ENCODE measurements at places on chromosomes 6 and 20. TPM values are rescaled to one million over a fixed set of nuclear protein-coding genes. Genes with fewer than 3 reads are reported as not detected.

- H3K4me1 ChIP-seq: no peaks in the 10 kb centered on the region
- no peak overlapping the region for H3K27ac ChIP-seq
- no peaks in the 10 kb centered on the region for H3K27me3 ChIP-seq
- no peak overlapping the region for H3K4me3 ChIP-seq
- H3K36me3 ChIP-seq: no peaks in the 10 kb centered on the region
Observed at GRCh38 chr6:32522302-32523047, 7.6 kb downstream of the HLA-DRB5 start.

Gene COL21A1
- total RNA-seq: not detected

GRCh38 chr6:111086685-111087084 is 618 bp upstream of the SLC16A10 start:
- peak overlapping the region; percentile 24 for H3K4me3 ChIP-seq
- no peaks in the 10 kb centered on the region for H3K36me3 ChIP-seq

- DNase-seq: no peak
- H3K27me3 ChIP-seq: no peaks in the 10 kb centered on the region
- H3K36me3 ChIP-seq: no peaks in the 10 kb centered on the region
- H3K4me3 ChIP-seq: no peak overlapping the region
- H3K27ac ChIP-seq: no peak overlapping the region
Observed at GRCh38 chr6:18681832-18682503, 294.8 kb downstream of the RNF144B start.

- no peaks in the 10 kb centered on the region for H3K27me3 ChIP-seq
- no peaks in the 10 kb centered on the region for H3K36me3 ChIP-seq
- no peak for DNase-seq
- H3K27ac ChIP-seq: no peak overlapping the region
Observed at GRCh38 chr6:169142538-169142844, 111.2 kb downstream of the THBS2 start.

Gene JPH2
- total RNA-seq: not detected

- H3K27ac ChIP-seq: no peak overlapping the region
- no peaks in the 10 kb centered on the region for H3K36me3 ChIP-seq
- no peaks in the 10 kb centered on the region for H3K27me3 ChIP-seq
Observed at GRCh38 chr20:4369798-4370124, 351.9 kb upstream of the PRND start.

Gene SLC17A1
- 0.50 TPM for total RNA-seq

GRCh38 chr6:17907406-17908229 is 79.8 kb downstream of the KIF13A start:
- DNase-seq: peak; percentile 10
- H3K4me3 ChIP-seq: no peak overlapping the region
- peaks cover 3% of the 10 kb centered on the region for H3K4me1 ChIP-seq
- H3K27ac ChIP-seq: peak overlapping the region; percentile 31
- no peaks in the 10 kb centered on the region for H3K27me3 ChIP-seq
